ENCODE measurements at places on chromosomes 5 and 9.

- no peak for DNase-seq
Observed at GRCh38 chr5:29169886-29170285, 2023.6 kb upstream of the CDH6 start.

DNA sequence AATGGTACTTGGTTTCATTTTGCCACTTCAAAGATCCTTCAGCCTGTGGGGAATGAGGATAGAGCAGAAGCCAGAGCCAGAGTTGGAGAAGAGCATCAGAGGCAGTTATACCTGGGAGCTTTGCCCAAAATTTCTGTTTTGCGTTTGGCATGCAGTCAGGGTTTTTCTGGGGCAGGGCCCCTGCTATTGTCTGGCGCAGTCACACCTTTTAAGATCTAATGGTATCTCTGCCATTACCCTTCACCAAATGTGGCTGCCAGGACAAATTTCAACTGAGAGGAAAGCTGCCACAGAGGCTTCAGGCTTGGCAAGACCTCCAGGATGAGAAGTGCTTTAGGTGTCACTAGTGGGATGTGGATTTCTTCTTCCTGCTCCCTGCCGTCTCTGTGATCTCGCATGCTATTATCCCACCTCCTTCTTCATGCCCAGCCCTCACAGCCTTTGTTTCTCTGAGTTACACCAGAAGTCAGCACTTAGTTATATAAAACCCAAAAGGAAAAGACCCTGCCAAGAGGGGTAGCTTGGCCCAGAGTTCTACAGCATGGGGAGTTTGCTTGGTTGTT lies 357.0 kb downstream of the TLE4 start:
- no peak for DNase-seq

GRCh38 chr5:38593959-38594358 lies 37.5 kb upstream of the LIFR start:
- DNase-seq, result no peak

- no peak for DNase-seq
Observed at GRCh38 chr9:114844766-114845165, 38.9 kb upstream of the TNFSF15 start.
